ENCODE measurements at places on chromosomes 11 and 22. TPM values are rescaled to one million over a fixed set of nuclear protein-coding genes. Genes with fewer than 3 reads are reported as not detected.

DNA sequence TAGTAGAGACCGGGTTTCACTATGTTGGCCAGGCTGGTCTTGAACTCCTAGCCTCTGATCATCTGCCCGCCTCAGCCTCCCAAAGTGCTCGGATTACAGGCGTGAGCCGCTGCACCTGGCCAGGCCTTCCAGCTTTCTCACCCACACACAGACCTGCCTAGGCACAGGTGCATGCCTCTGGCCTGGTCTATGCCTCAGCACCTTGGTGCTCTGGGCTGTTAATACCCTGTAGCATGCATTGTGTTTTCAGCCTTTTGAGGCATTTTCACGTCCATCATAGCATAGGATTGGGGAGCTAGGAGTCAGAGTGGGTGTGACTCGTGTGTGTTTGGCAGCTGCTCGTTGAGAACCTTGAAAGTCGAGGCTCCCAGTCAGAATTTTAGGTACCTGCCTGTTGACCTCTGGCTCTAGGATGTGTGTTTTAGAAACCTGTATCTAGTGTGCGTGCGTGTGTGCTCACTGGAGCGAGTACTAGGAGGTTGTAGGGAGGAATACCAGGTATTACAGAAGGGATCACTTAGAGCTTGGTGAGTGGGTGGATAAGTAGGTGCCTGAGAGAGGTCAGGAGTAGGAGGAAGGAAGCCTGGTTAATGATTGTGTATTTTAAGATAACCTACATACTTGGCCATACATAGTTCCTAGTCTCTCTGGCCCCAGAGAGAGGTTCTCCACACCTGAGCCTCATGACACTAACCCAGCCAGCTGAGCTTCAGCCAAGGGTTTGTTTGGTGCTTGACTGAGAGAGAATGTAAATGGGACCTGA is 20.0 kb downstream of the CRKL start:
- DNase-seq = no peak

GRCh38 chr11:96306933-96307775 is 35.8 kb downstream of the MAML2 start:
- peak; percentile 82 for DNase-seq

DNA sequence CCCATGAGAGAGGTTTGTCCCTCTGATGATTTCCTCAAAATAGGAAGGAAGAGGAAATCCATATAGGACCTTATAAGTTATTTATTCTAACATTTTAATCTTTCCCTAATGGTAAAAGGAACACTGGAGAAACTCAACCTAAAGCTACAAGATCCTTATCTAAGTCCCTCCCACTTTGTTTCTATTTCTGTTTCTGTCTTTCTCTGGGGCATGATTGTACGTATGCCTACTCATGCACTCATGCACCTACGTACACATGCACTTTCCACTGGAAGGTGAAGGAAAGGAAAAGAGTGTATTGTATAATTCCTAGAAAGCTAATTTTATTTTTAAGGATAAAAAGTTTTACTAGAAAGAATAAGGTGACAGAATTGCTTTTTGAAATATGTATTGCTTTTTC is 125.0 kb downstream of the RAB38 start:
- no peak for DNase-seq

DNA sequence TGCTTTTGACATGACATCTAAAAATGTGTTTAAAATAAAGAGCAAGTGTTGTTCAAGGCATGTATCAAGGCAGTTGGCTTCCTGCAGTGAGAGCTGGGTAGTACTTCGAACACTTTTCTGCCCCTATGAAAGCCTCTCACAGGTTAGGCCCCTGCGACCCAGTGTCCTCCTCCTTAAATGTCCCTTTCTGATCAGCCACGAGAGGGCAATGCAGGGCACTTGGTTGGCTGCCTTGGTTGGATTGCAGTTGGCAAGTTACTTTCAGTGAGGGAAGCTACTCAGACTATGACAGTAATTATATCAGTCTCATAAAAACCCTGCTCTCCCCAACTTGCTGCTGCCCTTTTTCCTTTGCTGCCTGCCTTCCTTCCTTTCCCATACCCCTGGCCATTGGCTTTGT is 743.8 kb downstream of the NTM start:
- DNase-seq = peak; percentile 20

GRCh38 chr22:38163844-38164550 is 17.6 kb downstream of the PLA2G6 start:
- no peak for DNase-seq

- no peak for DNase-seq
Measured at GRCh38 chr11:69387409-69387885, 93.5 kb downstream of the MYEOV start.

DNA sequence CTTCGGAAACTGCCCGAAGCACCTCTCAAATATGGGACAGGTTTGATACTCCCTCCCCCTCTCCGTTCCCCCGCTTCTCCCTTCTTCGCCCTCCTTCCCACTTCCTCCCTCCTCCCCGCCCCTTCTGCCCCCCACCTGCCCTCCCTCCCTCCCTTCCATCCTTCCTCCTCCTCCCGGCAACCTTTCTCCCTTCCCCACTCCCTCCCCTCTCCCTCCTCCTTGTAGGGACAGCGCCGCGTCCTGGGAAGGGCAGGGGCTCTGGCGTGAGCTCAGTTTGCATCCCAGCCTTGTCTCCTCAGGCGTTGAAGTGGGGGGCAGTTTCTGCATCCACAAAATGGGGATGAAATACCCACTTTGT is 6.1 kb upstream of the NFAM1 start:
- no peak for DNase-seq

- no peak for DNase-seq
Measured at GRCh38 chr22:49053578-49053977, 774.1 kb downstream of the BRD1 start.

DNA sequence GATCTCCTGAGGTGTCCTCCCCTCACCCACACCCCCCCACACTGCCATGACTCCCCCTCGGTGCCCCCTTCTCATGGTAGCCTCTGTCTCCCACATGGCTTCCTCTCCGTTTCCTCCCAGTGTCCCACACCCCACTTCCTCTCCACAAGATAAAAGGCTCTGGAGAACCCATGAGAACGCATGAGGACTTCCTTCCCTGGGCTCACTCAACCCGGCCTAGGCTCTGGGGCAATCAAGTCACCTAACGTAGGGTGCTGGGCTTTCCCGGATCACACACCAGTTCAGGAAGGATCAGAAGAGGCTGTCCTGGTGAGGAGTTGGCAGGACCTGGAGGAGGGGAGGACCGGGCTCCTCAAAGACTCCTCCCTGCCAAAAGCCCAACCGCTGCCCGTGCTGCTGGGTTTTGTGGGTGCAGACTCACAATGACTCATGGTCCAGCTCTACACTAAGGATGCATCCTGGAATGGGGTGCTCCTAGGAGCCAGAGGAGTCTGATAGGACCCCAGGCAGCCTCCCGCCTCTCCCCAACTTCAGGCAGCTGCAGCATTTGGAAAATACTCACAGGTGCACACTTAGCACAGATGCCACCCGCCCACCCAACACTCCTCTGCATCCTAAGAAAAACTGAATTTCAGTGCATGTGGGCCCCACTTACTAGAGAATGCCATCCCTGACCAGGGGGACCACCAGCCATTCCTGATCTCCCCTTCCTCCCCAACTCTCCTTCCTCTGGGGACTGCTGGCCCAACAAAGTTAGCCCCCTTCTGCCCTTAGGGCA is 21.0 kb downstream of the SLC22A12 start:
- DNase-seq = no peak

Gene OR52A1
- total RNA-seq = not detected

Gene OR8D1
- not detected for total RNA-seq

All from pancreas (tissue), 10 donors.